ENCODE measurements at places on chromosomes 13 and 19.
A peak's percentile ranks its signal among the peaks of the same experiment; 100 is the strongest.

DNA sequence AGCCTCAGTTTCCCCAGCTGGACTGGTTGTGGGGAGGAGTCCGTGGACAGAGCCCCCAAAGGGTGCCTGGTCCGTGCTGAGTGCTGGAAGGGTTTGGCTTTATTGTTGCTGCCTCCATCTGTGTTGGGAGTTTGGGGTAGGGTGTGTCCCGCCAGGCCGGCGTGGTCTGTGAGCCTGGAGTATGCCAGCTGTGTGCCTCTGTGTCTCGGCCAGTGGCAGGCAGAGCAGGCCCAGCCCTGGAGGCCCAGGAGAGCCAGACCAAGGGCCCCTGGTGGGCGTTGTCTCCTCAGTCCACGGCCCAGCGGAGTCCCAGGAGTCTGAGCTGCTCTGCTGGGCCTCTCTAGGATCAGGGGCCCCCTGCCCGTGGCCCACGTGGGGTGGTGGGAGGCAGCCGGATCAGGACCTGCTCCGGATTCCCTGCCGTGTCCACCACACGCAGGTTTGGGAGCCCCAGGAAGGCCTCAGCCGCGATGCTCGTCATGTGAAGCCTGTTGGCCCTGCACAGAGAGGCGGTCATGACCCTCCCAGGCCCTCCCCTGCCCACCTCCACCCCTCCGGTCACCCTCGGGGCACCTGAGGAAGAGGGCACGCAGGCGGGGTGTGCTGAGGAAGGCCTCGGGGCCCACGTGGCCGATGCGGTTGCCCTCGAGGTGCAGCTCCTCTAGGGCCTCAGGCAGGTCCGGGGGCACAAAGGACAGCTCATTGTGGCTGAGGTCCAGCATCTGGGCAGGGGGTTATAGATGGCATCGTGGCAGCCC, 6.6 kb downstream of the PODNL1 start:
- DNase-seq = no peak

DNA sequence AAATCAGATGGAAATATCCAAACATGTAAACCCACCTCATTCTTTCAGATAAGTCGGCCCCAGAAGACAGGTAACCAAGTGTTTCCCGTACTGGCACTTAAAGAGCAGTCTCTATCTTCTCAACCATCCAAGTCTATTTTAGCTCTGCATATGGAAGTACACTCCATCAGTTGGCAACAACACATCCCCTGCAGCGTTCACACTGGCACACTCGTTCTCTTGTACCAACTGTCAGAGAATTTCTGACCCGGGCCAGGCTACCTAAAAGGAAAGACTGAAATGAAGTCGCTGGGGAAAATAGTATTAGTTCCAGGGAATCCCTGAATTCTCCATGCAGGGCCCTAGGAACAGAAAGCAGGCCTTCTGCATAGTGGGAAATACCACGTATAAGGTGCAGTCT, 109.3 kb downstream of the RXFP2 start:
- DNase-seq = no peak

DNA sequence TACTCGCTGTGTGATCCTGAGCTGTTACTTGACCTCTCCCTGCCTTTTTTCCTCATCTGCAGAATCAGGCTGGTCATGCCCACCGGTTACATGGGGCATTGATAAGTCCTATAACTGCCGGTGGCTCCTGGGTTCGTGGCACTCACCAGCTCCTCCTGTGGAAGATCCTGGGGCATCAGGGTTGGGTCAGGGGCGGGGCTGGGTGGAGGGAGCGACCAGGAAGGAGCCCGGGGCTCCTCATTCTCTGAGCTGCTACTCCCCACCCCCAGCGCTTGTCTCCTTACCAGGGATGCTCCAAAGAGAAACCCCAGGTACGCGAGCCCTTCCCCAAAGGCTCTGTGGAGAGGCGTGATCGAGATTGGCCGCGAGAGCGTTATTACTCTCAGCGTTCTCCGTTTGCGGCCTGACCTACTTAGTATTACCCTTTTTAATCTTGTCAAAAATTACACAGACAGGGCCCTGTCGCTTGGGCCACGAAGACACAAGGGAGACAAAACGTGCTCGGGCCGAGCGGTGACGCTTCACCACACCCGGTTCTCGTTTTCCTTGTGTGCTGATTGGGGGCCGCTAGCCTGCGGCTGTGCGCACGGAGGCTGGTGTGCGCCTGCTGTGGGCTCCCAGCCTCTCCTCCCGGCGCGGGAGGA, 10.7 kb downstream of the HDGFL2 start:
- DNase-seq = no peak

DNA sequence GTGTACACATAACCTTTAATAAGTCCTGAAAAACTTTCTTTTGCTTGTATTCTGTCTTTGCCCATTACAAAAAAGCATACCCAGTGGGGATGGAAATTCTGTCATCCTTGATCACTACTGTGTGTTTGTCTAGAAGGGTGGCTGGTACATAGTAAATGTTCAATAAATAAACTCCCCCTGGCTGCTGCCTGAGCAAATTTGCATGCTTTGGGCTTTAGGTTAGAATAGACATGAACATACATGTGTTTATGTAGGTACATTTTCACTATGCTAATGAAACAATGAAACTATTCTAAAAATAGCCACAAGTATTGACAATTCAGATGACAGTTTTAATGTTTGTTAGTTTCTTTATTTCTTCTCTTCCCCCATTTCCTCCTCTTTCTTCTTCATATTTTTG, 36.1 kb downstream of the TNFSF13B start:
- no peak for DNase-seq

GRCh38 chr13:70729369-70729768, 621.1 kb upstream of the KLHL1 start:
- DNase-seq = no peak

GRCh38 chr19:40305403-40305802, 20.3 kb upstream of the AKT2 start:
- DNase-seq = peak; percentile 68

DNA sequence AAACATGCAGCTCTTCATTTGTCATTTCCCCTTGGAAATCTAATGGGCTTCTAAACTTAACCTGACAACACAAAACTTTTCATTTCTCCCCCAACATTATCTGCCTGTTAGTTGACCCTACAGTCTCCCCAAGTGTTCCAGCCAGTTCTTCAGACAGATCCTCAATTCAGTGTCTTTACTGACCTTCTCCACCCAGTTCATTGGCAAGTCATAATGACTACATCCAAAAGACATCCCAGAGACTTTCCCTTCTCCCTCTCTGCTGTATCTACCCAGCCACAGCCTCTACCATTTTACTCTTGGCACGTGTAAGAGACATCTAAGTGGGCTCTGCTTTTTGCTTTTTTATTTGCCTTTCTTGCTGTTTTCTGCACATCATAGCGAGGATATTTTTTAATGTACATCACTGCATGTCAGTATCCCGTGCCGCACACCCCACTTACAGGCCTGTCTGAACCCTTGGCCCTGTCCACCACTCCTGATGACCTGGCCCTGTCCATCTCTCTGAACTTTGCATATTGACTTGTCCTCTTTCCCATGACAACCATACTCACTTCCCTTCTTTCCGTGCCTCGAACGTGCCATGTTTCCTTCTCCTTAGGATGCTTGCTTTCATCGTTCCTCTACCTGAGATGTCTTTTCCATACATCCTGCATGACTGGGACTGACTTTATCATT, 391.9 kb downstream of the IRS2 start:
- no peak for DNase-seq

DNA sequence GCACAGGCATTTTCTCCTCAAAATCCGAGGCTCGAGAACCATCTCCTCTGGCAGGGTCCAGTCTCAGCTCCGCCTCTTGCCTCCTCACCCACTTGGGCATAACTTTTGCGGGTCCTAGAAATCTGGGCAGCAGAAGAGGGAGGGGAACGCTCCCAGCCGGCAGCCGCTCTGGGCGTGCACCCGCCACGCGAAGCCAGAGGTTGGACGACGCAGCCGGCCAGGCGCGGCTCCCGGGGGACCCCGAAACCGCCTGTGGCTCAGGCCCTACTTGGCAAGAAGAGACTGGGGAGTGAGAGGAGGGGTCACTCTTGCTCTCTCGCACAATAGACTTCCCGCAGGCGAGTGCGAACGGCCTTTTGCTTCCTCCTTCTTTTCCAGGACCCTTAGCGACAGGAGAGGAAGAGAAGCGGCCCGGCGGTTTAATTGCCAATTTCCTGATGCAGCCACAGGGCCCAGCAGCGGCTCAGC, 6.0 kb upstream of the SOX1 start:
- no peak for DNase-seq

- no peak for DNase-seq
Measured at GRCh38 chr13:38202740-38203139, 146.9 kb upstream of the UFM1 start.

- DNase-seq = no peak
Measured at GRCh38 chr19:1394252-1395193, 6.8 kb downstream of the GAMT start.

DNA sequence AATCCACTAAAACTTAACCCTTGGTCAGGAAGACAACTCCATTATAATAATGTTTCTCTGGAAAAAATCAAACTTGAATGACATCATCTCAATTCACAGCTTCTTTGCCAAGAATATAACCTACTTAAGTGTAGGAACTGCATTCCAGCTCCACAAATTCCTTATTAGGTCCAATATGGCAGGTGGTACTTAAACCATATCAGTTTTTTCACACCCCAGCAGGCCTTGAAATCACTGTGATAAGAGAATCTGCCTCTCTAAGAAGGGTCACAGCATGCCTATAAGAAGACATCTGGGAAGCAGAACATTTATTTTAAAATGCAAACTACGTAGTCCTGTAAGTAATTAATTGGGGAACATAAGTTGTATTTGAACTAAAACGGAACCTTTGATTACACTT, 687.8 kb downstream of the DIAPH3 start:
- DNase-seq = no peak

- no peak for DNase-seq
Measured at GRCh38 chr13:28559636-28560259, 64.8 kb upstream of the FLT1 start.
